ENCODE measurements at places on chromosomes 13 and 19.

- H3K27ac ChIP-seq: no peak overlapping the region
- no peaks in the 10 kb centered on the region for H3K27me3 ChIP-seq
- no peaks in the 10 kb centered on the region for H3K36me3 ChIP-seq
Measured at GRCh38 chr13:46039411-46040182, 12.9 kb downstream of the ZC3H13 start.

DNA sequence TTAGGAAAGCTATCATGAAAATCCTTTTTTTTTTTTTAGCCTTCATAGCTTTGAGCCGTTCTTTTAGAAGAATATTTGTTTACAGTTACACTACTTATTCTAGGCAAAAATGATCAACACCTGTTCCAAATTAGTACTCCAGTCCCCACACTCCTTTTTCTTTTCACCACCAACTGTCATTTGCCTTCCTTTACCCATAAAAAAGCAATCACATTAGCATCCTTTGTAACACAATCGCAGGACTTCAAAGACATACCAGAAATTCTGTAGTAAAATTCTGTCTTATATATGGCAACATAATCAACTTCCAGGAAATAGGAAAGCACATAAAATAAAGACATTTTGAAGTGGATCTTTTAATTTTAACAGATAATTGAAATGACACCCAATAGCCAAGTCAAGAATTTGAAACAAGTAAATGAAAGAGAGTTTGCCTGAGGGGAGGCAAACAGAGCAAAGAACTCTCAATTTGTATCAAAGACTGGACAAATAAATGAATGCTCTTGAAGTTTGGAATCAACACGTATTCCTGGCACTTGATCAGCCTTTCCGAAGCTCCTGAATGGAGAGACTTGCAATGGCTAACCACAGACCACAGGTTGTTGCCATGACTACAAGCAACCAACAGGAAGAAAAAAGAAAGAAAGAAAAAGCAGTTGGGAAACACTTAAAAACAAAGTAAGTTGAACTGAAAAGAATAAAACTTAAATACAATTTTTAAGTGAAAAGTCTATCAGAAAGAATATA is 206.8 kb downstream of the PCDH9 start:
- H3K4me3 ChIP-seq: no peak overlapping the region
- H3K27me3 ChIP-seq: no peaks in the 10 kb centered on the region

DNA sequence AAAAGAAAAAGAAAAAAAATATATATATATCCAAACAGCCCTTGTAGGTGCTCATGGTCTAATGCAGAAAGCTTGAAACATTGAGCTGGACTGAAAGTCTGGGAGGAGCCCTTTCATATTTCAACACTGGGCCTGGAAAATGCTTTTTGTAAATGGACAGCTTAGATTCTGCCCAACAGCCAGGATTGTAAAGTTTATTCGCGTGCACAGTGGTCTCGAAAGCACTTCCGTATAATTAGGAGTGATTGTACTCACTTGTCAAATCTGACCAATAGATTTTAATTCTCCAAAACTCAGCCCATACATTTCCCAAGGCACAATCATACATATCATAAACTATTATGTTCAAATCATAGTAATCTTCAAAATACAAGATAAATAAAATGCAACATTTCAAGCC is 260.1 kb downstream of the COL4A1 start:
- no peak for DNase-seq
- no peaks in the 10 kb centered on the region for H3K4me1 ChIP-seq
- H3K27me3 ChIP-seq: no peaks in the 10 kb centered on the region
- H3K27ac ChIP-seq: no peak overlapping the region

GRCh38 chr13:28440774-28441504 is 54.0 kb downstream of the FLT1 start:
- no peak overlapping the region for H3K27ac ChIP-seq
- no peak for DNase-seq
- no peak overlapping the region for H3K4me3 ChIP-seq
- no peaks in the 10 kb centered on the region for H3K27me3 ChIP-seq
- H3K36me3 ChIP-seq: no peaks in the 10 kb centered on the region

DNA sequence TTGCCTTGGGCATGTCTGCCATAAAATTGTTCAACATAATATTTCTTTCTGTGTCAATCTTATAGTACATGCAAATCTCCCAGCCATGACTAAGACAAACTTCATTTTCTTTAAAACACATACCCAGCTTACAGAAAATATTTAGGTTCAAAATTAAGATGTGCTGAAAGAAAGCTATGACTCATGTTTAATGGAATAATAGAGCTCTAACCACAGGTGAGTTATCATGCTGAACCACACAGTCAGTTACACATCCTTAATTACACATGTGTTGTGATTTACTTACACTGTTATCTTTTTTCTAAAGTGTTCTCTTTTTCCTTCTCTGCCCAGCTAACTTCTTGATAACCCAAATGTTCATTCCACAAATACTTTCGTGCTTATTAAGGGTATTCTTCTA is 1831.2 kb downstream of the OLFM4 start:
- no peaks in the 10 kb centered on the region for H3K36me3 ChIP-seq
- DNase-seq: no peak
- H3K27ac ChIP-seq: no peak overlapping the region

DNA sequence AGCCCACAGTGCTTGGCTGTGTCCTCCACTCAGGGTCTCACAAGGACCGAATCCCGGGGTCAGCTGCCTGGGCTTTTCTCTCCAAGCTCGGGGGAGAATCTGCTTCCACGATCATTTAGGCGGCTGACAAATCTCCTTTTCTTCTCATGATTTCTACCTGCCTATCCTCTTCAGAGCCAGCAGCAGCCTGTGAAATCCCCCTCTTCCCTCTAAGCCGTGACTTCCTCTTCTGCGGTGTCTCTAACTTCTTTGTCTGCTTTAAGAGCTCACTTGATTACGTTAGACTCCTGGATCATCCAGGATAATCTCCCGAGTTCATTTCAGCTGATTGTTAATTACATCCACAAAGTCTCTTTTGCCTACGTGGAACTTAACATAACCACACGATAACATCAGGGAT is 22.5 kb upstream of the ZNF845 start:
- H3K4me1 ChIP-seq: no peaks in the 10 kb centered on the region
- H3K27me3 ChIP-seq: no peaks in the 10 kb centered on the region
- no peak for DNase-seq
- H3K36me3 ChIP-seq: no peaks in the 10 kb centered on the region
- H3K4me3 ChIP-seq: no peak overlapping the region

DNA sequence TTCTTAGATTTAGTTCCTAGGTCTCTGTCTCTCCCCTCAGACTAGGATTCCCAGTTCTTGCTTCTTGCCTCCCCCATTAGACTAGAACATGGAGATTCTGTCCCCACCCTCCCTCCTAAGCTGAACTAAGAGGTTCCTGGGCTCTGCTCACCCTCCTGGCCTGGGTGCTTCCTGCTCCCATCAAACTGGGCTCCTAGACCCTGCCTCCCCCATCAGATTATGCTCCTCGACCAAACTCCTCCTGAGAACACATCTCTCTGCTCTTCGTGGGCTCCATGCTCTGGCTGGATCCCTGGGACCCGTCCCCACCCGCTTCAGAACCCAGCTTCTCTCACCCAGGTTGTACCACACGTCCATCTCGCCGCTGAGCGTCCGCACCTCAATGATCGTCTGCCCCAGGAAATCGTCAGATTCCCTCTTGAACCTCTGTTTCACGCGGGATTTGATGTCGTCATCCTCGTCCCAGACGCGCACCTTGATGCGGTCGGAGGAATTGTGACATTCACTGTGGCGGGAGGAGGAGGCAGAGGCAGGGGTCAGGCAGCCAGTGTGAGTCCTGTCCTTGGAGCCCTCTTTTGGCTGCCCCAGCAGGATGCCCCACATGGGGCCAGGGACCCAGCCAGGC is 42.7 kb downstream of the UNC13A start:
- H3K27me3 ChIP-seq: no peaks in the 10 kb centered on the region
- no peak overlapping the region for H3K27ac ChIP-seq
- no peak for DNase-seq

DNA sequence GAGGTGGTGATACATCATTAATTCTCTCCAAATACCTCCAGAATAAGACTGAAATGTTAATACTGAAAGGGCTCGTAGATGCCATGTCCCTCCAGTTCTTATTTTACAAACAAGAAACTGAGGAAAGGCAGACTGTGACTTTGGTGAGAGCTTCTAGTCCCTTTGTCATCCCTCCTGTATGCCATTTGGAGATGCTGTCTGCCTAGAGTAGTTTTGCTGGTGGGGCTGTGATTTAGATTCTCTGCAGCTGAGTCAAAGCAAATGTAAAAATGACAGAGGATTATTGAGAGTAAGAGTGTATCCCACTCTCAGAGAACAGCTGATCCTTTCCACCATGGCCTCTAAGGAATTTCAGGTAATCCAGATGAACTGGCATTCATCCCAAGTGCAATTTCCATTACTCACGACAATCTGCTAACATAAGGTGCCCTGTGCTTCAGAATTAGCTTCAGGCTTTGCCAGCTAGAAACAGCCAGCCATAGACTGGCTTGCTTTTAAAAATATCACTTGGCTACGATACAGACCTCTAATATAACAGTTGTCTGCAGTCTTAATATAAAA is 16.8 kb downstream of the PABPC3 start:
- no peaks in the 10 kb centered on the region for H3K4me1 ChIP-seq
- H3K4me3 ChIP-seq: no peak overlapping the region
- no peak for DNase-seq
- no peaks in the 10 kb centered on the region for H3K27me3 ChIP-seq

- no peak overlapping the region for H3K4me3 ChIP-seq
- H3K27me3 ChIP-seq: no peaks in the 10 kb centered on the region
- no peak for DNase-seq
- H3K36me3 ChIP-seq: no peaks in the 10 kb centered on the region
Measured at GRCh38 chr13:66751691-66752090, 478.4 kb downstream of the PCDH9 start.

GRCh38 chr19:38068826-38069225 is 155.2 kb downstream of the DPF1 start:
- H3K36me3 ChIP-seq: no peaks in the 10 kb centered on the region
- H3K27me3 ChIP-seq: no peaks in the 10 kb centered on the region

DNA sequence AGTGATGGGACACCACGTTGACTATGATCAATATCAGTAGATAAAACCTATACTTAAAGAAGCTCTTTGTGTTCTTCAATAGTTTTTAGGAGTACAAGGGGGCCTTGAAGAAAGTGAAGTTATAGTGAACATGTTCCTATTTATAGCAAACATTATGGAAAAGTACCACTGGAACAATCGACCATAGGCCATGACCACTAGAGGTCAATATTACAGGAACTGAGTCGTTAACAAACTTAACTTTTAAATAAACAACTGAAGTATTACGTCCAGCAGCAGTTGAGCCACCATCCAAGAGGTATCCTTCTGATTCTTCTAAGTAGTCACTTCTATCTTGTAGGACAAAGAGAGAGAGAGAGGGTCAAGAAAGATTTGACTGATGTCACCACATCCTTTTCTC is 391.0 kb upstream of the SLITRK5 start:
- no peaks in the 10 kb centered on the region for H3K36me3 ChIP-seq
- no peak for DNase-seq
- H3K27me3 ChIP-seq: no peaks in the 10 kb centered on the region
- no peak overlapping the region for H3K27ac ChIP-seq
- no peak overlapping the region for H3K4me3 ChIP-seq

DNA sequence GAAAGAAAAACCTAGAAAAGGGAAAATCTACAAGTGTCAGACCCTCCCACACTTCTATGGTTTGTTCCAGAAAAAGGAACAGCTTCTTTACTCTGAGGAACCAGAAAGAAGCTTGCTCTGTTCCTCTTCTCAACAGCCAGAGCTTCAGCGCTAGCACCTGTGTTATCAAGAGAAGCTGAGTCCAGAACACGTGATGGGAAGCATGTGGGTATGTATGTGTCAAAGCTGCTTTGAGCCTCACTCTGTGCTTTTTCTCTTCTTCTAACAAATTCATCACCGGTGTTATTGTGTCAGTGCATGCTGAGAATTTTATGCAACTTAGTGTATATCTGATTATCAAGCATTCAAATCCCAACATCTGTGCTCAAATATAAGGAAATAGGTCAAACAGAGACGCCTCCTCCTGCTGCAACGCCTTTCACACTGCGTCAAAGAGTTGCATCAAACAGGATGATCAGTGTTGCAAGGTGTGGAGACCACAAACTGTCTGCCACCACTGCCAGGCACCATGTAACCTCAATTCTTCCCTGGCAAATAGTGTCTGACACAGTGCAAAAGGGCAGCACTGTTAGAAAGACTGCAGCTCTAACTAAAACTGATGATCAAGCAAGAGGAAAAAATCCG is 83.9 kb downstream of the LRRC63 start:
- H3K4me3 ChIP-seq: no peak overlapping the region
- no peaks in the 10 kb centered on the region for H3K36me3 ChIP-seq
- no peaks in the 10 kb centered on the region for H3K4me1 ChIP-seq
- H3K27me3 ChIP-seq: no peaks in the 10 kb centered on the region
- no peak overlapping the region for H3K27ac ChIP-seq
- peak; percentile 59 for DNase-seq

- no peak within 1 kb of the TSS for H3K4me3 ChIP-seq
- no peaks in the 10 kb centered on the region for H3K36me3 ChIP-seq
- H3K27ac ChIP-seq: no peak within 1 kb of the TSS
- no peaks in the 10 kb centered on the region for H3K4me1 ChIP-seq
- DNase-seq: peak; percentile 66
Measured at GRCh38 chr13:27792393-27793218, at the start of gene GSX1. GSX1 (plus strand) TSS chr13:27792483; CDS start chr13:27792691, 208 bp downstream.

GRCh38 chr13:23516702-23517101 is 53.5 kb upstream of the TNFRSF19 start:
- H3K4me3 ChIP-seq: no peak overlapping the region
- no peaks in the 10 kb centered on the region for H3K36me3 ChIP-seq
- no peaks in the 10 kb centered on the region for H3K27me3 ChIP-seq

- no peaks in the 10 kb centered on the region for H3K27me3 ChIP-seq
- H3K4me3 ChIP-seq: no peak overlapping the region
Measured at GRCh38 chr13:55577847-55578210, 1562.9 kb upstream of the PRR20A start.

Data from aorta (tissue), 5 donors.